ENCODE measurements at places on chromosomes 2 and 18.

DNA sequence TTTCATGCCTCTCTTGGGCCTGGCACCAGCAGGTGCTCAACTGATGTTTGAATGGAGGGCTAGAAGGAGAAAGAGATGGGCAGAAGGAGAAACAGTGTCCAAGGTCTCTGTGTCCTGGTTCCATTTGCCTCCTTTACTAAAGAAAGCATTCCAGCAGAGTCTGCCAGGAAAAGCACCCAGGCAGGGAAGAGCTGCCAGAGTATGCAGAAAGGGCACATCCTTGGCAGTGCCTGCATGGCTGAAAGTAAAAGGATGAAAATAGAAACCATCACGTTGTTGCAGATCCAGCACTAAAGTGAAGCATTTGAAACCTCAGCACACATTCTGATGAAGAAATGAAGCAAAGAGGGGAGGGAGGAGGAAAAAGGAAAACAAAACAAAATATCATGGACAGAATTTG, 142.2 kb downstream of the ESCO1 start:
- DNase-seq: no peak

GRCh38 chr2:98511981-98512380, 67.3 kb downstream of the INPP4A start:
- no peak for DNase-seq

DNA sequence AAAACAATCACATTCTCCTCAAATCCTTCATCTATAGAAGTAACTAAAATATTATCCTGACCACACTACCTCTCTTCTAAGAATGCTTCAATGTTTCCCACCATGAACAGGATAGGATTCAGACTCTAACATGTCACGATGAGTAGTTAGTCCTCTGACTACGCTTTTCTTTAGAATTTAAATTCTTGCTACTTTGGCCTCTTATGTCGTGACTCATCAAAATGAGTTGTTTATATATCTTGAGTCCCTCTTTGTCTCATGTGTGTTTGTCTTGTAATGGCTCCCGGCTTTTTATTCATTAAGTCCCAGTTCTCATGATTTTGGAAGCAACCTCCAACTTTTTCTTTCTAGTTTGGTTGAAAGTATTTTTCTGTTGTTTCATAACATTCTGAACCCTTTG, 1289.2 kb downstream of the DSC3 start:
- no peak for DNase-seq

GRCh38 chr2:108444941-108445840, 3.8 kb upstream of the GCC2 start:
- no peak for DNase-seq

GRCh38 chr18:1499265-1499664, 594.6 kb downstream of the ADCYAP1 start:
- DNase-seq: no peak

DNA sequence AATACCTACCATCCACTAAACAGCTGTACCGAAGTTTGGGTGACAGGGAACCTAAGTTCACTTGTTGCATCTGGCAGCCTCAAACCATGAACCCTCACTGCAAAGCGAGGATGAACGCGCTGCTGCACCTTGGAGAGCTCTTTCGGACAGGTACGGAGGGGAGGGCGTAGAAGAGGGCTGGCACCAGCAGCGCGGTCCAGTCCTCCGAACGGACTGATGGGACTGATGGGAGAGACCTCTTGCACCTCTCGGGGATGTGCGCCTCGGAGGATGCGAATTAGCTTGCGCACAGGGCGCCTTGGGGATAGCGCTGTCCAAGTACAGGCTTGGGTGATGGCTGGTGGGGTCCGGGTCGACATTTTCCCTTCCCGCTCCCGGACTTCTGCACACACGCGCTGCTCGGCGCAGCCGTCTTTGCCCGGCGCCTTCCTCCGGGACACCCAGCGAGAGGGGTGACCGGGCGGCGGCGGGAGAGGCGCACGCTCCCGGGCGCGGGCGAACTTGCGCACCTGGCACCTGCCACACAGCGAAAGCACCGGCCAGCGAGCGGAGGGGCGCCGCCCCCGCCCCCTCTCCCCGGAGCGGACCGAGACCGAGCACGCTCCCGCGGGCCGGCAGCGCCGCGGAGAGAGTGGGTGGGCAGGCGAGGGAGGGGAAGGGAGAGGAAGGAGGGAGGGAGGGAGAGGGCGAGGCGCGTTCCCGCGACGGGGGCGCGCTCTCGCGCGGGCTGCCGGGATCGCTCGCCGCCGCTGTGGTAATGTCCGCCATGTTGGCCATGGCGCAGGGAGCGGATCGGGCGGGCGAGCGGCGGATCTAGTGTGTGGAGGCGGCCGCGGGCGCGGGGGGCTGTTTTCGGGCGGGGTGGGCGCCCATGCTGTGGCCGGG, at the start of gene EPC2:
TSS of gene EPC2 (plus strand) at position 754 of the 885 bp plus-strand sequence. CDS start 267 bp downstream, outside the sequence.
- peak; percentile 73 for DNase-seq

DNA sequence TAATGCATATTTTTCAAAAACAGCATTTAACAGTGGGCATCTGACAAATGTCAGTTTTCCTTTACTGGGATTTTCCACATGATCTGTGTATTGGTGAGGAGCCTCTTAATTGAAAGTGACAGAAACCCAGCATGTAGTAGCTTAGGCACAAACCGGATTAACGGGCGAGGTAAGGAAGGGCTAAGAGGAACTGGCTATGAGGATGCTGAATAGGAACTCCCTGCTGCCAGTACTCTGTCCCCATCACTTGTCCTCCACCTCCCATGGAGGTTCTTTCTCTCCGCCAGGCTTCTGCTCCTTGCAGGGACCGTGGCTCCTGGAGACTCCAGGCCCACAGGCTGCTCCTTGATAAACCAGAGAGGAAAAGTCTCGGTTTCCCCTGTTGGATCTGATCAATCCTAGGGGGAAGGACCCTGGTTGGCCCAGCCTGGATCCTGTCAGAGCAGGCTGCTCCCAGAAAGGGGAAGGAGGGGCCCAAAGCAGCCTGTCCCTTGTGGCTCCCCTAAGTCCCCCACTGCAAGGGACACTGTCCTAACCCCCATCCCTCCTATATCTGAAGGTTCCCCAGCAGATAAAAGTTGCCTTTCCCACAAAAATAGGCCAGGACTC, 10.3 kb downstream of the TEX44 start:
- no peak for DNase-seq

DNA sequence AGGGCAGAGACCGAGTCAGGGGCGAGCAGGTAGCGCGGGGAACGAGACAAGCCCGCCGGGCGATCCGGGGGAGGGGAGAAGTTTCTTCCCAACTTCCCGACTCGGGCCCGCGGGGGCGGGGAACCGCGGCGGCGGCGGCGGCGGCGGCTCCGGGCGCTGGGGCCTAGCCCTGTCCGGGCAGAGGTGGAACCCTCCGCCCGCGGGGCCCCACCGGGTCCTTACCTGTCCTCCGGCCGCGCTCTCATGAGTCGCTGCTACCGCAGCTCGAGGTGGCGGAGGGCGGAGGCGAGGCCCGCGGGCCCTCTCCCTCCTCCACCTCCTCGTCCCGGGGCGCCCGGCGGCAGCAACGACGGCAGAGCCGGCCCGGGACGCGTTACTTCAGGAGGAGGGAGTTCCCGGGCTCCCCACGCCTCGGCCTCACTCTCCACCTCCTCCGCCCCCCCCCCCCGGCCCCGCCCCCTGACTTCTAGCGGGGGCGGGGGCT, at the start of gene YES1:
TSS of gene YES1 (minus strand) at position 351 of the 484 bp plus-strand sequence. CDS start 55,415 bp downstream, outside the sequence.
- no peak for DNase-seq

DNA sequence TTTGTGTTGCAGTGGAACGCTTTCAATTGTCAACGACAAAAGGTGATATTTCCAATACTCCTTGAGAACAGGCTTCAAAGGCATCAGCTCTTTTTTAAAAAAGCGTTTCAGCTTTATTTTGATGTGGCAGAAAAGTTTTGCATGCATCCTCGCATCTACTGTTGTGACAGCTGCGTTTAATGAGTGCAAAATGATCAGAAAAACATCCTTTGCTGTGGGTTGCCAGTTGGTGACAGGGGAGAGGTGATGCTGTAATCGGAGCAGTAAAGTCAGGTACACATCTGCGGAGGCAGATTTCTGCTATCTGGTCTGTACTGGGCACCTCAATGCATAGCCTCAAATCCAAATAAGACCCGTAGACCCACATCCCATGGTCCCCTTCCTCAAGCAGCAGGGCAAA, 91.9 kb upstream of the POU3F3 start:
- DNase-seq: no peak

DNA sequence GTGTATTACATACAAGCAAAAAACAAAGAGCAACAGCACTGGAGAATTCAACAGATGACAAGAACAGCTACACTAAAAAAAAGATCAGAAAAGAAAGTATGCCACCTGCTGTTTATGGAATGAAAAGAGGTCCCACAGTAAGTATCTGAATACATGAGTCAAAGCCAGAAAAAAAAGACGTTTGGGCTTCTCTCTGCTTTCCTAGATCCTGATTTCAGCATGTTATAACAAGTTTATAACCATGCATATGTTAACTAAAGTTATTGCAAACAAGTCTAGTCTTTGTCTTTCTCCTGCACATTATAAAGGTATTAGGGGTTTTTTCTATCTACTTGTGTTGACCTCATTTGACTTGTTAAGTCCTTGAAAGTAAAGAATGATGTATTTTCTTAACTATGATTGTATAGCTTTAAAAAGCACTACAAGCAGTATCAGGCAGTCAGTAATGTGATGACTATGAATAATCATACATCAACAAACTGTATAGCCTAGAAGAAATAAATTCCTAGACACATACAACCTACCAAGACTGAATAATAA, 108.5 kb upstream of the COL5A2 start:
- no peak for DNase-seq

- DNase-seq: no peak
Observed at GRCh38 chr2:207008105-207008990, 69.0 kb downstream of the CPO start.

- DNase-seq: no peak
Observed at GRCh38 chr2:41142478-41142877, 690.6 kb upstream of the SLC8A1 start.

DNA sequence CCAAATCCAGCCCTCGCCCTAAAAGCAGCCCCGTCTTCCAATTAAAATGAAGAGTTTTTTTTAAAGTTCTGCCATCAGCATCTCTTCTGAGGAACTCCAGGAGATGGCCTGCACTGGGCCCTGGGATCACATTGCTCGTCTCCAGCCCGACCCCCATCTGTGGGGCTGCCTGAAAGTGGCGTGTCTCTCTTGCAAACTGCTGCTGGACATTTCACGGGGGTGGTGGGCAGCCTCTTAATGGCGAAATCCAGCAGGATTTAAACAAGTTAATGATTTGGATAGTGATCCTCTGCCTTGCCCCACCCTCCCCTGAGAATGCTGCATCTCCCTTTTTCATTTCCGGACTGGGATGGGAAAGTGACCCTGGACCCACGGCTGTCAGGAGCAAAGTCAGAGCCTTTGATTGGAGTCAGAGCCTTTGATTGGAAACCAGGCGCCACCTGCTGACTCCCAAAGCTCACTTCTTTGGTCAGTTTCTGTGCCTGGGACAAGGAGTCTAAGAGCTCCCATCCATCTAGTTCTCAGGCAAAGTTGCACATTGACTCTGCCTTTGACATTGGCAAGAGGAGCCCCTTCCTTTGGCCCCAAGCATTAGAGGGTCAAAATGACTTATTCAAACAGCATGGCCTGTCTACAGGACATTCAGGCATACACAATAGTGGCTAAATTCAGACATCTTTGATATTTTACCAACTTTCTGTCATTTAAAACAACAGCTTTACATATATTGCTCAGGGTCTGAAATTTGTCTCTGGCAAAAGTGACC, 155.2 kb downstream of the SH3BP4 start:
- no peak for DNase-seq

DNA sequence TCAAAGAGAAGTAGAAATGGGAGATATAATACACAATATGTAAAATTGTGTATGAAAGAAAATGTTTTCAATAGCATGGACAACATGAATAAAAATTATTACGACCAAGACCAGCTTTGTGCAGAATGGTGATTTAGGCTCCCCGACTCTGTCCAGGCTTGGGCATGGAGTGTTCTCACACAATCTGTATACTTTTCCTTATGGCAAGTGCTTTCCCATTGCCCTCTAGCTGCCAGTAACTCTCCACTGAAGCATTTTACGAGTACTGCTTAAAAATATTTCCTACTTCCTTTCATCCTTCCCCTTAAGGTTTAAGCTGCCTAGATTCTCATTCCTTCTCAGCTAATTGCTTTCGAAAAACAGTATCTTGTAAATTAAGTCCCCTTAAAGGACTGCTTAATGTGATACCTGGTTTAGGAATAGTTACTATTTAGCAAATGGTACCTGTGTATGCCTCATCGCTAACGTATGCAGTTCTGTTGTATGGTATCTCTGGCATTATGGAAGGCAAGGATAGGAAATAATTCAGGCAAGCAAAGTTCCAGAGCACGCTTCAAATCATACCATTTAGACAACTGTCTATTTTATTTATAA, 714.6 kb downstream of the ERBB4 start:
- DNase-seq: no peak

- DNase-seq: no peak
Observed at GRCh38 chr2:29218550-29219125, 103.4 kb downstream of the CLIP4 start.

DNA sequence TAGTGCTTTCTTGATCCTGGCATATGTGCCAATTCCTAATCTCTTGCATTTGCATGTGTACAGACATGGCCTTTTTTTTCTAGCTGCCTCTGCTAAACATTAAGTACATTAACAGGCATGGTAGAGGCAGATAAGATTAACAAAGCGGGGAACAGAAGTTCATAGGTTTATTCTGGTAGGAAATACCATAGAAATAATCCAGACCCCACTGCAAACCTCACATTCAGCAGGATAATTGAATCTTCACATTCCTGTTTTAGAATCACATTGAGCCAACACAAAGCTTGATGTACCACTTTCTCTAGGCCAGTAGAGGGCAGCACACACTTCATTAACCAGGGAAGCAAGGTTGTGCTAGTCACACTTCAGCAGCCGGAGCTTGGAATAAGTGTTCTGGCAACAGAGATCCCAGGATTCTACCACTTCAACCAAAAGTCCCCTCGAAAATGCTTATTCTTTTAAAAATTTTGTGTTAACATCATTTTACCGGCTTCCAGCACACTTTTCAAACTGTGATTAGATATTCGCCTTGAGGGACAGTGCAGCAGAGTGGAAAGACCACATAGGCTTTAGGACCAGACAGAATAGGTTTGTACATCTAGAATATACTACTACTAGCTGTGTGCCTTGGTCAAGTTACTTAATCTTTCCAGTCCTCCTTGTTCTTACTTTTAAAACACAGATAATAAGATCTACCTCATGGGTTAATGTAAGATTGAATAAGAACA, 420.2 kb upstream of the CHST9 start:
- DNase-seq: no peak

DNA sequence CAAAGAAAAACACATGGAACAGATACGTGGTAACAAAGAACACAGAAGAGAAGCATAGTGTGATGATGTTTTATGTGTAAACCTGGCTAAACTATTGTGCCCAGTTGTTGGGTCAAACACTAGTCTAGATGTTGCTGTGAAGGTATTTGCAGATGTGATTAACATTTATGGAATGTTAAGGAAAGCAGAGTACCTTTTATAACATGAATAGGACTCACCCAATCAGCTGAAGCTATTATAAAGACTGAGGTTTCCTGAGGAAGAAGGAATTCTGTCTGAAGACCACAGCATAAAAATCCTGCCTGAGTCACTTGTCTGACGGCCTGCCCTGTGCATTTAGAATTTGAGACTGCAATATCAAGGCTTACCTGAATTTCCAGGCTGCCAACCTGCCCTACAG, 253.1 kb downstream of the DYM start:
- no peak for DNase-seq
